ENCODE measurements at places on chromosomes 12 and 14.

DNA sequence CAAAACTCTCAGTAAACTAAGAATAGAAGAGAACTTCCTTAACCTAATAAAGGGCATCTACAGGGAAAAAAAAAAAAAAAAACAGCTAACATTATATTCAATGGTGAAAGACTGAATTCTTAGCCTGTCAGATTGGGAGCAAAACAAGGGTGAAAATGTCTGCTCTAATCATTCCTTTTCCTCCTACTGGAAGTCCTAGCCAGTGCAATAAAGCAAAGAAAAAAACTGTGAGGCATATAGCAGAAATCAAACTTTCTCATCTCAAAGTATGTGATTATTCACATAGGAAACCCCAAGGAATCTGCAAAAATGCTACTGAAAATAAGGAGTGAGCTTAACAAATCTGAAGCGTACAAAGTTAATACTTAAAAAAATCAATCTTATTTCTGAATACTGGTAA lies 170.7 kb downstream of the NUAK1 start:
- DNase-seq: no peak

DNA sequence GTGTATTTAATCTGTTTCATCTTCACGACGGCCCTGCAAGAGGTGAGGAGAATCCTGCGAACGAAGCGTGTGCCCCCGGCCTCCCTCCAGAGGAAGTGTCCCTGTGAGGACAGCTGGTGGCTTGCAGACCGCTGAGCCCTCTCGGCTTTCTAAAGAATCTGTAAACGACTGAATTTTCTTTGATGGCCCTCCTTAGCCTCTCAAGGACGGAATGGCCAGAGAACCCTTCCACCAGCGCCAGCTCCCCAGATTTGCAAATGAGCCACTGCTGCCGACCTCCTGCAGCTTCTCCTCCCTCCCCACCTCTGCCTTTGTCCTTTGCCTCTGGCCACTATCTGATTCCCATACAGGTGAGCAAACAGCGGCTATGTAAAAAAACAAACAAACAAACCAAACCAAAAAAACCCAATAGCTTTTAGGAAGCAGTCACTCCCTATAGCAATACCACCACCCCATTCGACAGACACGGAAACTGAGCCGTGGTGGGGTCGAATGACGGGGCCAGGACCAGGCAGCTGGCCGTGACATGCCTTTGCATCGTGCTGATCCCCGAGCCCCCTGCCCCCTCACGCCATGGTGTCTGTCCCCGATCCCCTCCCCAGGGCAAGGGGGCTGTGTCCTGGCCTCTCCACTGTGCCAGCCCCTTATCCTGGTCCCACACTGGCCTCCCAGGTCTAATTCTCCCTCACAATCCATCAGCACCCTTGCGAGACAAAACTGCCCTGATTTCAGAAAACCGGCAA lies 23.6 kb downstream of the RFLNA start:
- no peak for DNase-seq

DNA sequence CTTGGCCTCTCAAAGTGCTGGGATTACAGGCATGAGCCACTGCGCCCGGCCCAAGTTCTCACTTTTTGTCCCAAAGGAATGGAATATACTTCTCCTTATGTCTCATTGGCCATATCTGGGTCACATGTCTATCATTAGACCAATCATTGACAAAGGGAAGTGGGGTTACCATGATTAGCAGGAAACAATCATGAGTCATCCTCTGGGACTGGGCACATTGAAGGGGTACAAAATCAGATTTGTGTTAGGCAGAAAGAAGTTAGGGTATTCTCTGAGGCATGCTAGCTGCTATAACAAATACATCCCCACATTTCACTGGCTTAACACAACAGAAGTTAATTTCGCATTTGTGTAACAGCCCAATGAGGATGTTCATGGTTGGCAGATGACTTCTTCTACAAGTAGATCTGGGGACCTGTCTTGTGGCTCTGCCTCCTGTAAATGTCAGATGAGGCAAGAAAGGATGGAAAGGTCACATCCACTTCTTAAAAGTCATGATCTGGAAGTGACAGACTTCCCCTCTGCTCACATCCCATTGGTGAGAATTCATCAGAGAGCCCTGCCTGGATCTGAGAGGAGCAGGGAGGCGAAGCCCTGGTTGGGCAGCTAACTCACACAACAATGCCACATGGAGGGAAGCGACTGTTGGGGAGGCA lies 3.1 kb downstream of the CCDC63 start:
- DNase-seq: no peak

DNA sequence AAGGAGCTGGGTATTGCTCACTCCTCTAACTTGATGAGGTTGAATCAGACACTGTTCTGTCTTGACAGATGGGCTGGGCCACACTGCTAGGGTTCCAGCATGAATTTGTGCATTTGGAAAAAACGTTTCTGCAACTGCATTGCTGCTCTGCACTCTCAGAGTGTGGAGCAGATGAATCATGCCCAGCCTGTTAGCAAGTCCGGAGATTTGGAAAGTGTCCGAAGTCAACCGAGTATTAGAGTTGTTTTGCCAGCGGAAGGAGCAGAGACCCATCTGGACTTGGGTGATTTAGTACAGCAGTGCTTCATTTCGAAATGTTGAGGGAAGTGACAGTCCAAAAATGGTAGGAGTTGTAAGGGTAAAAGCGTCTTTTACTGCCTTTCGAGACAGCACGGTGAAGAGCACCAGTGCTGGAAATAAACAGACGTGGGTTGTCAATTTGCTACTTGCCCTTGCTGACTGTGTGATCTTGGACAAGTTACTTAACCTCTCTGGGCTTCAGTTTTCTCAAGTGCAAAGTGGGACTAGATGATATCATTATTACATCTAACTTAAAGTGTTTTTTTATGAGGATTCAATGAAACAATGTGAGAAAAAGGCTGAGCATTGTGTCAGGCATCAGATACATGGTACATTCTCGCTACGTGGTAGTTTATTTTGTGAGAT lies 139.5 kb downstream of the CHST11 start:
- peak; percentile 84 for DNase-seq

- DNase-seq: no peak
These were observed 26.0 kb downstream of the HSPB8 start for GRCh38 chr12:119204671-119205285.

DNA sequence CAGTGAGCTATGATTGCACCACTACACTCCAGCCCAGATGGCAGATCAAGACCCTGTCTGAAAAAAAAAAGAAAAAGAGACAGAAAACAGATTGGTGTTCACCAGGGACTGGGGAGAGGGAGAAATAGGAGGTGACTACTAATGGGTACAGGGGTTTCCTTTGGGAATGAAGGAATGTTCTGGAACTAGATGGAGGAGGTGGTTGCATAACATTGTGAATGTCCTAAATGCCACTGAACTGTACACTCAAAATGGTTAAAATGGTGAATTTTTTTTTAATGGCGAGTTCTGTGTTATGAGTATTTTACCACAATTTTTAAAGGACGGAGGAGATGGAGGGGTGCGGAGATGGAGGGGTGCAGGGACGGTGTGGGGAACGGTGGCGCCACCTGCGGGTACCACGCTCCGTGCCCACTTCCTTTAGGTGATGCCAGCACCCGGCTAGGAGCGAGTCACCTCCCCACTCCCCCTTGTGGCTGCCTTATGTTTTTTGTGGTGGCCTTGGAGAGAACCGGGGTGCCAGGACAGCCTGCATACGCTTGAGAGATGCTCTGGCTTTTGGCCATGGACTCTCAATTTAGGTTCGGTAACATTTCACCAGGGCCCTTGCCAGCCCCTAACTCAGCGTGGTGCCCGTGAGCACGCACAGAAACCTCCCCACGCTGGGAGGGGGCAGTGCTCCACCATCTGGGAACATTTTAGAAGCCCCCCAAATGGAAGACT lies 16.1 kb downstream of the UBC start:
- no peak for DNase-seq

- no peak for DNase-seq
These were observed 102.2 kb downstream of the TTC6 start for GRCh38 chr14:37697489-37698121.

DNA sequence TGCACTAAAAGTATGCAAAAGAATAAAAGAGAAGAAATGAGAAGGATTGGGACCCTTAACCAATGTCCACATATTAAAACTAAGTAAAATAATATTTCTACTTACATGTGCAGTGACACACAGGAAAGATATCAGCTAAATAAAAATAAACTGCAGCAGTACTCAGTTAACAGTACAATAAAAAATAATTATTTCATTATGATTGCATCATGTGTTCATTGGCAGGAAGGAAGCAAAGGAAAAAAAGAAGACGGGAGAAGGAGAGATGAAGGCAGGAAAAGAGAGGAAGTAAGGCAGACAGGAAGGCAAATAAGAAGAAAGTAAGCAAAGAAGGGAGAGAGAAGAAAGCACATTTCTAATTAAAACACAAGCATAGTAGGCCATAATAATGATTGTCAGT lies 33.0 kb downstream of the RASSF9 start:
- DNase-seq: no peak

All from brain microvascular endothelial cell (primary cell).